ENCODE measurements at places on chromosomes 6 and 20.

GRCh38 chr20:50545126-50545525 lies 34.9 kb downstream of the PTPN1 start:
- no peak for DNase-seq

DNA sequence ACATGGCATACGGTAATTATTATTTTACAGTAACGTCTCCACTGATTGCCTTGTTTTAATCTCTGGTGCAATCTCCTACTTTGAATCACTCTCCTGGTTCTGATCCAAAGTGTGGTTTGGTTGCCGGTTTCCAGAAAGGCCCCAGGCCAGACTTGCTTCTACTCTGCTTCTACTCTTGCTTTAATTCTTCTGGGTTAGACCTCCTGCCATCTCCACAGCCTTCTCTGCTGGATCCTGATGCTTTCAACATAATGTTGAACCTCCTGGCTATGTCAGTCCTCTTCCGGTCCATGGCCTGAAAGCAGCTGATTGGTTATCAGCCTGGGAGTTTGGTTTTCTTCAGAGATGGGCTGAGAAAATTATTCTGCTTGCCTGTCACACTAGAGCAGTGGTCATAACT lies 266.5 kb upstream of the RIMS1 start:
- no peak for DNase-seq

DNA sequence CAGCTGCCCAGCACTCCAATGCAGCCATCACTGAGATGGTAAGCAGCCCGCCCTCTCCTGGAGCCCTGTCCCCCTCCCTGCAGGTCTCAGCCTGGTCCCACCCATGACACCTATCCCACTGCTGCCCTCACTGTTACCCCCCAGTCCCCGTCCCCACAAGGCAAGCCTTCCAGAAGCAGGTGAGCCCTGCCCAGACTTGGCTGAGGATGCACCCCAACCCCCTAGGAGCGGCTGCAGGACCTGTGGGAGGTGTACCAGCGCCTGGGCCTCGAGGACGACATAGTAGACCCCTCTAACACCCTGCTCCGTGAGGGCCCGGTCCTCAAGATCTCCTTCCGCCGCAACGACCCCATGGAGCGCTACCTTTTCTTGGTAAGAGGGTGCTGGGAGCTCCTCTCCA lies 9.2 kb downstream of the FGD2 start:
- DNase-seq = no peak

DNA sequence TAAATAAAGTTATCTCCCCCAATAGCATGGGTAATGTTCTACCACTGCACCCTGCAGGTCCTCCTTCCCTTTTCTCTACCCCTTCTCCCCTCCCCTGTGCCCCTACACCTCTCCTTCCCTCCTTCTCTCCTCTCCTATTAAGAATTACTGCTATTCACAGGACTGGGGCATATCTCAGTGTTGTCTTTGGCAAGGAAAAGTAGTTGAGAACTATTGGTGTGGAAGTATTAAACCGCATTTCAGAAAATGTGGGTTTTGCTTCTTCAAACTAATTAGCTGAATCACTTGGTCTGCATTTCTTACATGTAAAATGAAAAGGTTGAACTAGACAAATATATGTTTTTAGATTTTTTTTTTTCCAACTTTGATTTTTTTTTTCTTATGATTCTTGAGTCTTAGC lies 296.3 kb downstream of the CDKAL1 start:
- DNase-seq = no peak

DNA sequence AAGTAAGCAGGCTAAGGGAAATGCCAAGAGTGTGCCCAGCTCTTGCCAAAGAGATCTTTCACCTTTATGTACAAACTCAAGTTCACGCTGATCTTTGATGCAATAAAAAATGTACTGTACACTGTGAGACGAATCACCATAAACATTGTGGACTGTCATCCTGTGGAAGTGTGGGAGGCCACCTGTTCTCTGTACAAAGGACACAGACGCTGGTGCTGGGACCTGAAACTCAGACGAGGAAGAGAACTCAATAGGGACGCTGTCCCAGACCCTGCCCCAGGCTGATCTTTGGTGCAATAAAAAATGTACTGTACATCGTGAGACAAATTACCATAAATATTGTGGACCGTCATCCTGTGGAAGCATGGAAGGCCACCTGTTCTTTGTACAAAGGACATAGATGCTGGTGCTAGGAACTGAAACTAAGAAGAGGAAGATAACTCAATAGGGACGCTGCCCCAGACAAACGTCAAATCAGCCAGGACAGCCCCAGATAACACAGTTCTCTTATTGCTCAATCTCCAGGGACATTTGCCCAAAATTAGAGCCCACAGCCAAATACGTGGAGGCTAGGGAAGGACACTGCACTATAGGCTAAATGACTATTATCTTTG lies 312.7 kb upstream of the SGK1 start:
- peak; percentile 51 for DNase-seq

DNA sequence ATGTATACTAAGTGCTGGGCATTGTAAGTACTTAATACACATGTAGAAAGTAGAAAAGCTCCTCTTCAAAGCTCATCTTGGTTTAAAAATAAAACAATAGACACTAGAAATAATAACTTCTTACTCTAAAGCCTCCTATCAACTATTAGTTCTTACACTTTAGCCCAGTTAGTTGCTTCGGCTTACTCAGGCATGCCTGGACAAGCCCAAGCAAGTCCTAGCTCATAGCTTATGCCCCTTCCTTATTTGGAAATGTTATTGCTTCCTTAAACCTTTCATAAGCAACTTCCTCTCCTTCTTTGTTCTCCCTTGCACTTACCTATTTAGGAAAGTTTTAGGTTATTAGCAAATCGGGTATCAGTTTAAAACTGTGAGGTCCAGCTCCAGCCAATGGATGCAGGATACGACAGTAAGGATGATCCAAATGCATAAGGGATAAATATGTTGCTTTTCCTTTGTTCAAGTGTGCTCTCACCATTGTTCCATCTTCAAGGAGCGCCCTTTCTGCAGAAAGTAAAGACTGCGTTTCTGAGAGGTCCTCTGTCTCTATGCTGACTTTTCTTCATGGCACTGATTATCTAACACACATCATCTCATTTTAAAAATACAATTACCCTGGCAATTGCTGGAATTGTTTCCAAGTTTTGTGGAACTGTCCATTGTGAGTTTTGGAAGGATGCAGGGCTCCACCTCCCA lies 12.3 kb downstream of the TMEM30A start:
- DNase-seq = no peak

DNA sequence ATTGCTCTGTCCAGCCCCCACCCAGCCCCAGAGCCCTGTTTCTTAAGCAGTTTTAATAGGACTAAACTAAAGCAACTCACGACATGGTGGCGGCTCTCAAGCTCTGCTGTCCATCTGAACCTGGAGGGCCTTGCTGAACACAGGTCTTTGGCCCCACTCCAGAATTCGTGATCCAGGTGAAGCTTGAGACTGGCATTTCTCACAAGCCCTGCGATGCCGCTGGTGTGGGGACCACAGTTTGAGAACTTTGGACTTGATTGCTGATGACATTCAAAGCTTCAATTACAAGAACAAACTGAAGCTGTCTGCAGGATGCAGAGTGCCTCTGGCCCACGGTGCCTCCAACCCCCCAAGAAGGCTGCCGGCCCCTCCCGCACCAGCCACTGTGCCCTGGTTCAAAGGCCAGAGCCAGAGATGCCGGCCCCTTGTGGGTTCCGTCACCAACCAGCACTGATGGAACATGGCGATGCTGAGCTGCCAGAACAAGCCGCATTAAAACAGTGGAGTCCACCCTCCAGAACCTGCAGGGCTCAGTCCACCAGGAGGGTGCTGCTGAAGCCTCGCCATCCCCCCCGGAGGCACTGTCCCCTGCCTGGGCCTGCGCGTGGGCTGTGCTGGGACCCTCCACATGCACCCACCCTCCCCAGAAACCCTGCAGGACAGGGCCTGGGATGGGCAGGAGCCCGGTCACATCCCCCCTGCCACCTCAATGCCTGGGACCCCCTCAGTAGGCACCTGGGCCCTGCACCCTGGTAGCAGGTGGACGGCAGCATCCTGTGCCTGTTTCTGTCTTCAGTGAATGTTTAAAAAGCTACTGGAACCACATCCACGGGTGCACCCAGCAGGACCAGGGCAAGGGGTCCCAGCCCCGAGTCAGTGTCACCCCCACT lies 101.1 kb downstream of the PSMB1 start:
- no peak for DNase-seq

DNA sequence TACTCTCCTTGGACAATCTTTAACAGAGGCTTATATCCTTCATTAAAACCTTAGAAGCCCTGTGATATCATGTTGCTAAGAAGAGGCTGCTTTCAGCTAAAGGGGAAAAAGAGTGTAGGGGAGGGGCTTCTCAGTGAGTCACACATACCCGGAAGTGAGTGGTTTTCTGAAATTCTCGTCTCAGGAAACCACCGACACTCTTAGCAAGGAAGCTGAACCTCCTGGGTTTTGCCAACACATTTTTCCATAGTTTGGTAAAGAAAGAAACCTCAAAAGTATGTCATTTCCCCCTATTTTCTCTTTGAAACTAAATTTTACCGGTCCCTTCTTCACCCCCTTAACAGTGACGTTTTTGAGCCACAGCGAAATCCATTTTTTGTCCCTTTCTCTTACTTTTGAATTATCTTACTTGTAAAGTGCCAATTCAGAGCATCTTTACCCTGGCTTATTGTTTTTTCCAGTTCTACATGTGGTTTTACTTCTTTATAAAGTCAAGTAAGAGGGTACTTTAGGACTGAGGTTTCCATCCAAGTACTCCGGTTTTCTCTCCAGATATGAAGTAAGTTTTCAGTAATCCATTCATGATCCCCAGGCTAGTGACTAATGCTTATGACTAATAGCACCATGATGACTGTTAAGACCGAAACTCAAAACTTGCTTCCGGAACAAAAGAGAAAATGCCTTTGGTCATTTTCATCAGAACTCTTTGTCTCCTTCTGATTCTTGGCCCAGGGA lies 219.3 kb downstream of the ARHGAP18 start:
- DNase-seq = peak; percentile 35

- no peak for DNase-seq
These were observed 283.2 kb downstream of the GMDS start for GRCh38 chr6:1962201-1962600.

DNA sequence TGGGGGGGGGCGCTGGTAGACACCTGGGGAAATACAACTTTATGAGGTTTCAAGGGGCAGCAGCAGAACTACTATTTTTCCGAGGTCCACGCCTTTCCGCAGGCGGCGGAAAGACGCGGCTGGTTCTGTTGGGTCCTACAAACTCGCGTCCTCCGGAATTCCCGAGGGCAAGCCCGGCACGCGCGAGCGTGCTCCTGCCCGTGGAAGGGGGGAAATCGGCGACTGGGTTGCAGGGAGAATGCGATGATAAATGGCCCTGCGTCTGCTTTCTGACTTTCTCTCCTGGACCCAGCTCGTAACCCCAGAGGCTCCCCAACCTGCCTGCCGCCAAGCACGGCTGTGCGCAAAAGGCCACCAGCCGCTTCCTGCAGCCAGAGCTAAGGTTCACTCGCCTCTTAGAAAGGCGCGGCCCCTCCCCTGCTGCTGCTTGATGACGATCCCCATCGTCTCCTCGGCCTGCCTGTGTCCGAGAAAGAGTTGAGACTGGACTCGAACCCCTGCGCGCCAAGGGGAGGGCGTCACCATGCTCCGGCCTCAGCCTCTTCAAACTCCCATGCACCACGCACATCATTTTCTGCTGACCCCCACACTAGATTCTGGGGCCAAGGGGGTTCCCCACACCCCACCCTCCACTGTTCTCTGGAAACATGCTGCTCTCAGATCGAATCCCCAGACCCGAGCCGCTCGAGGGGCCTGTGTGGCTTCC lies 6.7 kb downstream of the FOXA2 start:
- DNase-seq = no peak

DNA sequence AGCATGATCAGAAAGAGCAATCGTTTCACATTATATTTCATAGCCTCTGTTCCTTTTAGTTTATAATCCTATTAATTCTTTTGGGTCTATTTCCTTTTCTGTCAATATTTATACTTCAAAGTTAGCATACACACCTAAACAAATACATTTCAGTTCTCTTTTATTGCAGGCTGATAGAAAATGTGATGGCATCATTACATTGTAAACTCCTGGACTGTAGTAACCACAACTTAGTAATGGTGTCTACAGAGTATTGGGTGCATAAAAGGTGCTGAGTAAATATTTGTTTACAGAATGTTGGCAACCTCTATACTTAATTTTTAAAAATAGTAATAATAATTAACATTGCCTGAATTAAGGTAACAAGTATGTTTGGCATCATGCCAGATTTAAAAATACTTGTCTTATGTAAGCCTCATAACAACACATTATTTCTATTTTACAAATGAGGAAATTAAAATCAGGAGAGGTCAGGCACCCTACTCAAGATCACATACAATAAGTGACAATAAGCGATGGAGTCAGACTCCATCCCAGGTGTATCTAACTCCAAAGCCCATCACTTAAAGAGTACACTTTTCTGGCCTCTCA lies 195.0 kb downstream of the UBE3D start:
- DNase-seq = no peak

- no peak for DNase-seq
These were observed 184.3 kb downstream of the JARID2 start for GRCh38 chr6:15430186-15430585.

GRCh38 chr6:139325125-139325524 lies 33.3 kb upstream of the TXLNB start:
- no peak for DNase-seq

DNA sequence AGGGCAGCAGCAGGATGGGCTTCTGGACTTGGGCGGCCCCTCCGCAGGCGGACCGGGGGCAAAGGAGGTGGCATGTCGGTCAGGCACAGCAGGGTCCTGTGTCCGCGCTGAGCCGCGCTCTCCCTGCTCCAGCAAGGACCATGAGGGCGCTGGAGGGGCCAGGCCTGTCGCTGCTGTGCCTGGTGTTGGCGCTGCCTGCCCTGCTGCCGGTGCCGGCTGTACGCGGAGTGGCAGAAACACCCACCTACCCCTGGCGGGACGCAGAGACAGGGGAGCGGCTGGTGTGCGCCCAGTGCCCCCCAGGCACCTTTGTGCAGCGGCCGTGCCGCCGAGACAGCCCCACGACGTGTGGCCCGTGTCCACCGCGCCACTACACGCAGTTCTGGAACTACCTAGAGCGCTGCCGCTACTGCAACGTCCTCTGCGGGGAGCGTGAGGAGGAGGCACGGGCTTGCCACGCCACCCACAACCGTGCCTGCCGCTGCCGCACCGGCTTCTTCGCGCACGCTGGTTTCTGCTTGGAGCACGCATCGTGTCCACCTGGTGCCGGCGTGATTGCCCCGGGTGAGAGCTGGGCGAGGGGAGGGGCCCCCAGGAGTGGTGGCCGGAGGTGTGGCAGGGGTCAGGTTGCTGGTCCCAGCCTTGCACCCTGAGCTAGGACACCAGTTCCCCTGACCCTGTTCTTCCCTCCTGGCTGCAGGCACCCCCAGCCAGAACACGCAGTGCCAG lies at the start of gene TNFRSF6B:
Gene TNFRSF6B, plus strand, starts transcription at position 25 of the 729 bp plus-strand sequence. Its CDS starts 116 bp downstream, at position 141.
- no peak for DNase-seq

DNA sequence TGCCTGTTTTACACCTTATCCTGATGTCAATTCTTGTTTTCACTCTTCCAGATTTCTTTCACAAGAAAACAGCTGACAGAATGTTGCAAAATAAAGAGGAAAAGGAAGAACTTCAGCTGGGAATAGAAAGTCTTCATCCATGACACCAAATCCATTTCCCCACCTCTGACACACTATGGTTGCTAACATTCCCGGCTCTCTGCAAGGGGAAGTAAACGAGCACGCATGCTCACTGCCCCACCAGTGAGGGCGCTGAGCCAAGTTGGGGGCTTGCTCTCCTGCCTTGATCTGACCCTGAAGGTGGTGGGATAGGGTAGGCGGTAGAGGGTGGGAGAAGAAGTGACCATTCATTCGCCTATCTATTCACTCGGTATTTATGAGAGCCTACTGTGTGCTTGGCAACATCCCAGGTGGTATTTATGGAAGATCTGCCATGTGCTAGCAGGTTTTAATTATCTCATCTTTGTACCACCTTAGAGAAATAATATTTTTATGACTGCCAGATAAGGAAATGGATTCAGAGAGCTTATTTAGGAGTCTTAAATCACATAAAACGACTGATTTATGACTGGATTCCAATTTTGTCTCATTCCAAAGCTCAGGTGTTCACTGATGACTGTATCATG lies 206.2 kb downstream of the FOXC1 start:
- no peak for DNase-seq

Measured in midbrain (tissue), 1 donor.